Mammary epithelial cell (primary cell): ENCODE measurements at places on chromosomes 6 and 20. TPM values are rescaled to one million over a fixed set of nuclear protein-coding genes. Genes with fewer than 3 reads are reported as not detected.

GRCh38 chr6:107657755-107658461 is 166.2 kb downstream of the SCML4 start:
- DNase-seq: no peak

DNA sequence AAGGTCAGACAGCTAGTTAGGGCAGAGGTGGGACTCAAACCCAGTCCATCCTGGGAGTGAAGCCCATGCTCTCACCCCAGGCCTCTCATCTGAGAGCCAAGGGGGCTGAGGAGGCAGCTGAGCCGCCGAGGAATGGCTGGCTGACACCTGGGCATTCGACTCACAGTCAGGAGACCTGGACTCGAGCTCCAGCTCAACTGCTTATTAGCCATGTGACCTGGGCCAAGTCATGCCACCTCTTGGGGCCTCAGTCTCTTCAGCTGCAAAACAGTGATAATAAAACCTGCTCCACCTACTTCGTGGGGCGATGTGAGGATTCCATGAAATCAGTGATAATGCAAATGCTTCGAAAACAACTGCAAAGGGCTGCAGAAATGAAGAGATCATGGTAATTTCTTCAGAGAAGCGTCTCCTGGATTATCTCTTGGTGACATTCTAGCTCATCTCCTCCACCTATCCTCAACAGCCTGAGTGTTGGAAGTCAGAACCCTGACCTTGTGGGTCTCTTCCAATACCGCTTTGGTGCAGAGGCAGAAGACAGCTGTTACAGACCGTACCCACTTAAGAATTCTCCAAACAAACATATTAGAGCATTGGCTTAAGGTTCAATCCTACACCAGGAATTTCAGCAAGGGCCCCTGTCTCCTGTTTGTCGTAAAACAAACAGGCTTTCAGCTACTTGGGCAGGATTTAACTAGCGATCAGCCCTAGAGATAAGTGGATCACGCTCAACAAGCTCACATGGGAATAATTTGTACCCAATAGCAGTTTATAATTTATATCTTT is 60.0 kb upstream of the PIM1 start:
- DNase-seq: no peak

DNA sequence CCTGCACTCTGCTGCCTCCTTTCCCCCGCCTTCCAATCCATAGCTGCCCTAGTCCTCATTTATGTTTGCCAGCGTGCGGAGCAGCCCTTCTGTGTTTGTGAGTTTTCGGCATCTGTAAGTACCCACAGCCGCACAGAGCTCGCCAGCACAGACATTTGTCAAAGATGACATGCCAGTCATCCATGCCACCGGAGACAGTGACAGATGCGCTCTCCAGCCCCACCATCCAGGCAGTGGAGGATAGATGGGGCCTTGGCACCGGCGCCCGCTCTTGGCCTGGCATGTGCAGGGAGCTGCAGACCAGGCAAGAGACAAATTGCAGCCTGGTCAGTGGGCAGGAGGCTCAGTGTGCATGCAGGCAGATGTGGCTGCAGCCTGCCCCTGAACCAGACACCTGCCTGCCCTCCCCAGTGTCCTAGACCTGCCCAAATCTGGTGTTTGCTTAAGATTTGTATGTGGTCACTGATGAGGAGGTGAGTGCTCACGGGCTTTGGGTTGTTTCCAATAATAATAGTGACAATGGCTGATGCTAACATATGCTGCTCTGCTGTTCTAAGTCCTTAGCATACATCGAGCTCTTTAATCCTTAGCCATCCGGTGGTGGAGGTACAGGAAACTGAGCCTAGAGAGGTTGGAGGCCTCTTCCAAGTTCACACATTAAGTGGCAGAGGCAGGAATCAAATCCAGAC is 78.1 kb downstream of the UNC5CL start:
- peak; percentile 52 for DNase-seq

Gene SFTA2
- total RNA-seq: not detected

Gene MYL9
- total RNA-seq: 22.5 and 29.4 TPM in 2 replicates

Gene SLC17A3
- total RNA-seq: not detected in 2 replicates

DNA sequence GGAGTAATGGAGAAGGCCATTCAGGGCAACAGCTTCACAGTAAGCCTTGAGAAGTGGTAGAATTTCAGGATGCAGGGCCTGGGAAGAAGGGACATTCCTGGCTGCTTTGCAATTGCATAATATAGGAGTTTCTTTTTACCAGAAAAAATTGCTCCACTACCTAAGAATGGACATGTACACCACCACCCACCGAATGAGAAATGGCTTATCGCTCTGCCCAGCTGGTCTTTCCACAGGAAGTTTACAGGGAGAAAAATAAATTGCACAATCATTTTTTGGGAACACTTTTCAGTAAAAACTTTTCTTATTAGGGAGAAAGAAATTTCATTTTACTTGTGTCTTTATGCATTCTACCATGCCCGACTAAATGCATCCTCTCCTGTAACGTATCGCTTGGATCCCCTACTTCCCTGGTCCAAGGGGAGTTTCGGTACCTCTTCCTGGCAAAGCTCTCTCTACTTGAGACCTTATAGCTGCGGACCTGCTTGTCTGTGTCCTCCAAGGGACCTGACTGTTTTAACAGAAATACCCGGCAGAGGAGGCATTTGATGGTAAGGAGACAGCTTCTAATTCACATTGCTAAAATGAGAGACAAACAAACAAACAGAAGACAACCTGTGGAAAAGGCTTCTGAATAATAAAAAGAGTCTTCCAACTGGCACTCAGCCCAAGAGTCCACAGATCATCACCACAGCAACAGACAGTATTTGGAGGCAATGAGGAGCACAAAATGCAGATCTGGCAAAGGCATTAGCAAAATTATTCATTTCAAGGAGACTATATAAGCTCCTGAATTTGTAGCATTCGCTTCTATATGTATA is 54.2 kb downstream of the MAP3K5 start:
- peak; percentile 28 for DNase-seq

GRCh38 chr6:32118782-32119628 is 9.0 kb downstream of the ATF6B start:
- DNase-seq: peak; percentile 65

Gene RGS17
- total RNA-seq: 0.50 TPM

DNA sequence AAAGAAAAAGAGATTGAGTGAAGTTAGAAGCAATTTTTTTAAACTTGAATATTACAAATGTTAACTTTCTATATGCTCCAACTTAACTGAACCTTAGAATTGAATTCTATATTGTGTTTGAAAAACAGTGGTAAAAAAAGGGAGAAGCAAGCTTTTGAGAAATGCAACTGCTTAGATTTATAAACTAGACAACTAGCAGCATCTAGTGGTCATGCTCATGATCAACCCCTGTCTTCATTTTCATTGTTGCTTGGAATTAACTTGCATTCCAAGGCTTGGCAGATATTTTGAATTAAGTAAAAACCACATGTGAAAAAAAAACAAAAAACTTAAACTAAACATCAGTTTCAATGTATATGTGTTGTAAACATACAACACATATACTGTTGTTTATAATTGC is 113.1 kb downstream of the C6orf58 start:
- DNase-seq: peak; percentile 1

- peak; percentile 4 for DNase-seq
Measured at GRCh38 chr6:141464490-141464889, 668.2 kb upstream of the GJE1 start.

Gene PAK1IP1
- total RNA-seq: 24.7 and 29.5 TPM in 2 replicates

- peak; percentile 46 for DNase-seq
Measured at GRCh38 chr6:10146715-10147451, 268.0 kb downstream of the TFAP2A start.

Gene BHLHE23
- not detected in 2 replicates for total RNA-seq

- DNase-seq: no peak
Measured at GRCh38 chr6:112031960-112032359, 21.9 kb upstream of the CCN6 start.

- no peak for DNase-seq
Measured at GRCh38 chr6:147077251-147077650, 127.0 kb upstream of the STXBP5 start.

Gene GRIK2
- 0.64 and 1.4 TPM in 2 replicates for total RNA-seq

Gene PLCB4
- total RNA-seq: 4.8 TPM

DNA sequence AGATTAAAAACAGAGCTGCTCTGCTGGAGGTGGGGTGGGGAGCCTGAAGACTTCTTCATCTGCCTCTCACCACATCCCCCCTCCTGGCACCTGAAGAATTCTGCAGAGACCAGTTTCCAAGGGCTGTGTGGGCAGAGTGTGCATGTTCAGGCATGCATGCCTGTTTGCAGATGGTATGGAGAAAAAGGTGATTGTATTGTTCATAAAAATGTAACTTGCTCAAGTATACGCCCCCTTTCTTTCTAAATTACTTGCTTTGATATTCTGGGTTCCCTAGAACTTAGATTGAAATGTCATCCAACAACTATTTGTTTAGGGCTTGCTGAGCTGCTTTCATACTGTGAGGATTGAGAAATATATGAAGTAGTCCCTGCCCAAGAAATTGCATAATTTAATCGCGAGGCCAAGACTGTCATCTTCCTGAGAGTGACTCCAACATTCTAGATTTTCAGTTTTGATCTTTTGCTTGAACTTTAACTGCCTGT is 83.6 kb downstream of the LCA5 start:
- peak; percentile 93 for DNase-seq

- peak; percentile 93 for DNase-seq
Measured at GRCh38 chr6:158068893-158069799, 87.5 kb downstream of the SYNJ2 start.

- peak; percentile 12 for DNase-seq
Measured at GRCh38 chr20:12699374-12700228, 309.2 kb upstream of the SPTLC3 start.

GRCh38 chr6:305371-306206 is 13.3 kb downstream of the DUSP22 start:
- DNase-seq: no peak

DNA sequence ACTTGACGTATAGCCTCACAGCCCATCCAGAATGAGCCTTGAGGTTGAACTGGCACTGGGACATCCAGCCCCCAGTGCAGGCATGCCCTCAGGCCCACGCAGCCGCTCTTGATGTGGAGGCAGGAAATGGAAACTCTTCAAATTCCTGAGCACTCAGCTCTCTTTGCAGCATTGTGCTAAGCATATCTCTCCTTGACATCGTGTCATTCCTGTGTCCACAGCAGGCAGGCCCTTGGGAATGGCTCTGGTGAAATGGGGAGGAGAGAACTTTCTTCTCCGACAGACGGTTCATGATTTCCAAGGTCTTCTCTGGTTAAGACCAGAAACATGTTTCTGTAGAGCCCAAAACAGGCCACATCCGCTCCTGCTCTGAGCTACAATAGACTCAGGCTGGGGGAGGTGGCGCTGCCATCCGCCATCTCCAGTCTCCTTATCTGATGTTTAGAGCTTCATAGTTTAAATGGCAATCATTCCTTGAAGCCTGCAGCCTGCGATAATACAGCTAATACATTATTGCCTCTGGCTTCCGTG is 248.8 kb downstream of the CDH4 start:
- DNase-seq: peak; percentile 30

Gene APCDD1L
- 1.4 and 3.6 TPM in 2 replicates for total RNA-seq

Gene ENPP5
- 27.0 TPM for total RNA-seq

DNA sequence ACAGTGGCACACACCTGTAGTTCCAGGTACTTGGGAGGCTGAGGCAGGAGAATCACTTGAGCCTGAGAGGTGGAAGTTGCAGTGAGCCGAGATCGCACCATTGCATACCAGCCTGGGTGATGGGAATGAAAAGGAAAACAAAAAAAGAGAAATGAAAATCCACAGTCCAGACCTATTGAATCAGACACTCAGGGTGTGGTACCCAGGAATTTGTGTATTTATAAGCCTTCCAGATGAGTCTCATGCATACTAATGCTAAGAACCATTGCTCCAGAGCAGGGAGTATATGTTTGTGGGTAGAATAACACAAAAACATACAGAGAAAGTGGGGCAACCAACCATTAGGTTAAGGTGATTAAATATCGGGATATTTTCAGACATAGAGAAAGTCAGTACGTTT is 36.1 kb upstream of the PLCB4 start:
- DNase-seq: no peak

GRCh38 chr20:52049001-52049731 is 142.4 kb downstream of the ZFP64 start:
- no peak for DNase-seq

- DNase-seq: no peak
Measured at GRCh38 chr20:40636486-40636885, 52.5 kb downstream of the MAFB start.

- no peak for DNase-seq
Measured at GRCh38 chr6:157964100-157964499, 17.6 kb upstream of the SYNJ2 start.

- DNase-seq: no peak
Measured at GRCh38 chr20:9149796-9150195, 80.9 kb downstream of the PLCB4 start.

DNA sequence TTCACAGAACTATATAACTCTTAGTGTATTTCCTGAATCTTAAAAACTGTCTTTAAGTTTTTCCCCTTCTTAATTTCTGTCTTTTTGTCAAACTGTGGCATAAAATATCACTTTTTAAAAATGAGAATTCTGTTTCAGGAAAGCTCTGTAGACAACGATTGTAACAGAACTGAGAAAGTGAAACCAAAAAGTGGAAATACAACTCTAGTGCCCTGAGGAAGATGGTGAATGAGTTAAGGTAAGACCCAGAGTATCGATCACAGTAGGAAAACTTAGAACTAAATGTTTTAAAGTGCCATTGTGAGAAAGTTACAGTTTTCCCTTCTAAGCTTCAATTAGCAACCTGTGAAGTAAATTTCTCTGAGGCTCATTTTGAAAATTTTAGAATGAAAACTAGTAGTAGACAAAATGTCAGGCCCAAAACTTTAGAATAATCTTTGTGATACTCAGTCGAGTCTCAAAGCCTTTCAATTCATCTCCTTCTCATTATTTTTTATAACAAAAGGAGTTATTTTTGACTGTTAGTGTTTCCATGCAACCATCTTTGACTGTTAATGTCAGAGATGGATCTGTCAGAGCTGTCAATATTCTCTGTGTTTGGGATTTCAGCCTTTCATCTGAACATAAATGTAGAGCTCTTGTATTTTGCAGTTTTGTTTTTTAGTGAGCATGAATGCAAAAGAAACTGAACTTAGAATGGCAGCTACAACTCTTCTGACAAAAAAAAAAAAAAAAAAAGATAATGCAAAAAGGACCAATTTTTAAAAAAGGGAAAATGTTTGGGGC is 19.0 kb upstream of the TRDN start:
- peak; percentile 11 for DNase-seq

Gene SERAC1
- 24.2 TPM for total RNA-seq

DNA sequence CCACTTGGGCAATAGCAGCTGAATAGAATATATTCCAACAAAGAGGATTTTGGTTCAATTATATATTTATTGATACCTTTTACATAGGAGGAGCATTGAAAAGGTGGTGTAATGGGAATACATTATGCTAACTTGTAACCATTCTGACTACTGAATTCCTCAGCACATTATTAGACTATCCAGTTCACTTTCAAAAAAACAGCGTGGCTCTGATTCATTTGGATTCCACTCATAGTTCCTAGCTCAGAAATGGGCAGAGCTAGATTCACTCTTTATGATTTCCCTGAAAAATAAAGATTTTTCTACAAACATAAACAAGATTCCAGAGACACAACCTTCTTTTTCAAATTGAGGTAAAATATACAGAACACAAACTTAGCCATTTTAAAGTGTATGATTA is 9.2 kb upstream of the TRERF1 start:
- DNase-seq: no peak

Gene IRF4
- not detected in 2 replicates for total RNA-seq

Gene BMP6
- total RNA-seq: 0.33 TPM

Gene FNDC1
- 0.05 TPM in 1 of 2 replicates, not detected in the other for total RNA-seq

Gene TREM2
- total RNA-seq: 21.3 and 30.0 TPM in 2 replicates

GRCh38 chr20:49346682-49347081 is 68.8 kb upstream of the ZNFX1 start:
- DNase-seq: no peak
